ENCODE measurements at places on chromosomes 11 and 22.

- no peak for DNase-seq
Measured at GRCh38 chr11:43979571-43980219, 37.3 kb downstream of the C11orf96 start.

DNA sequence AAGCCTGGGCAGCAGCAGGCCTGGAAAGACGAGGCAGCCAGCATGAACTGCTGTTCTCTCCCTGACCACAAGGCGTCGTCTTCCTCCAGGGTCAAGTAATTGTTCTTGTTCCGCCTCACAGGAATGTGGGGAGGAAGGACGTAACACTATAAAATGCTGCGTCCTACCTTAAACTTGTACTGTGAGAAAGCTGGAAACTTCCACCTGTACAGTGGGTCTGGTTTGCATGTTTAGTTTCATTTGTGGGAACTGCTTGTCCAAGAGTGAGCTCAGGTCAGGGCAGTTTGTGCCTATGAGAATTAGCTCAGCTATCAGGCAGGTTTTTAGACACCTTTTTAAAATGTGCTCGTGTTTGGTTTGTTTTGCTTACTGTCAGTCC lies 55.2 kb downstream of the PANX1 start:
- peak; percentile 41 for DNase-seq

- no peak for DNase-seq
Measured at GRCh38 chr22:23772315-23772648, 367 bp upstream of the MMP11 start.

DNA sequence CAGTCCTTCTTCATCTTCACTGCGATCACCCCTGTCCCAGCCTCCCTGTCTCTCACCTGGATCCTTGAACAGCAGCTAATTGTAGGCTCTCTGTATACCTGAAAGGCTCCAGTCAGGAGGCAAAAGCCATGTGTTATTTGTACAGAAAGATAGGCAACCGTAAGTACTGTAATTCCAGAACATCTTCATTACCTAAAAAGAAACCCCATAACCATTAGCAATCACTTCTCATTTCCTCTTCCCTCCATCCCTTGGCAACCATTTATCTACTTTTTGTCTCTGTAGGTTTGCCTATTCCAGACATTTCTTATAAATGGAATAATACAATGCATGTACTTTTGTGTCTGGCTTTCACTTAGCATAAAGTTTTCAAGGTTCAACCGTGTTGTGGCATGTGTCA lies 17.8 kb downstream of the NAGA start:
- no peak for DNase-seq

DNA sequence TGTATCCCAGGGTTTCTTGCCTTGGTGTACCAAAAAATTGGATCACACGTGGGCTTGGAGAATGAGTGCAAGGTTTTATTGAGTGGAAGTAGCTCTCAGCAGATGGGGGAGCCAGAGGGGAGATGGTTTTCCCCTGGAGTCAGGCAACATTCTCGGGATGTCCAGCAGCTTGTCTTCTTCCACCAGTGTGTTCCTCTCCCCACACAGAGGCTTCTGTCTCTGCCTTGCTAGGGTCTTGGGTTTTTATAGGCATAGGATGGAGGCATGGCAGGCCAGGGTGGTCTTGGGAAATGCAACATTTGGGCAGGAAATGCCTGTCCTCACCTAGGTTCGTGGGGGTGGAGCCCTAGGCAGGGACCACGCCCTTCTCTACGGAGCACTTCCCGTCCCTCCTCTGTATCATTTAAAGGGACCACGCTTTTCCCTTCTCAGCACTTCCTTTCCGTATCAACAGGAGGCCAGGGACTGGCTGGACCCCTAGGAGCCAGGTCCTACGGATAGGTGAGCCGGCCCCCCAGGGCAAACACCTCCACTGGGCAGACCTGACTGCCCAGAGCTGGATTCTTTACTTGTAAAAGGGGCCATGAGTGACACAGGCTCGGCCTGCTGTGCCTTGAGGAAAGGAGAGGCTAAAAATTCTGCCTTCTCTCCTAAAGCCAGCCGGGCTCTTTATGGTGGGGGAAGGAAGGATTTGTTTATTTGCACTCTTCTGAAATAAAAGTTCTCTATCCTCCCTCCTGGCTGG lies 55.3 kb upstream of the CCDC188 start:
- DNase-seq, result peak; percentile 46

GRCh38 chr22:32043391-32043790 lies 330 bp downstream of the SLC5A1 start:
- DNase-seq, result no peak

GRCh38 chr11:43983221-43983810 lies 40.9 kb downstream of the C11orf96 start:
- DNase-seq, result no peak

DNA sequence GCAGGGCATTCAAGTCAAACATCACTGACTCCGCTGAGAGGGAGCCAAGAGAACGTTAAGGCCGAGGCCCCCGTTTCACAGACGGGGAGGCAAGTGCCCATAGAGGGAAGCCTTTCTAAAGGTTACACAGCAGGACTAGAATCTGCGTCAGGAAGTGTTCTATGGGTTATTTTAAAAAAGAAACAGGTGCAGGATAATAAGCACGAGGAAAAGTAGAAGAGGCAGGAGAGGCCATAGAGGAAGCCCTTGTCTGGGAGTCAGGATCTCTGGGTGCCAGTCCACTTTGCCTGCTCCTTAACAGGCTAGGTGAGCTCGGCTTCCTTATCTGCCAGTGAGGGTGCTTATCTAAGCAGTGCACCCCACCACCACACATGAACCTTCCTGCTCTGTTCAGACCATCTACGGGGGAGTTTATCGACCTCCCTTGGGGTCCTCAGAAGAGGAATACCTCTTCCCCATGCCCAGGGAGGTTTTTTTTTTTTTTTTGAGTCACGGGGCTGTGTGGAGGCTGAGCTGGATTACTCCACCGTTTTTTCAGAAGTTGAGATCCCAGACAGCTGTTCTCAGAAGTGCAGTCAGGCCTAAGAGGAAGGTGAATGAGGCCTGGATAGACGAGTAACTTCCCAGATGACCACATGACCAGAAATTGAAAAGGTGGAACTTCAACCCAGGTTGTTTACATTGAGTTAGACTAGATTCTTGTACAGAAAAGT lies 1.2 kb upstream of the FCHSD2 start:
- DNase-seq, result no peak

GRCh38 chr11:21545699-21546098 lies 647.2 kb upstream of the ANO5 start:
- DNase-seq, result no peak

GRCh38 chr11:72398058-72398758 lies 36.1 kb downstream of the CLPB start:
- no peak for DNase-seq

GRCh38 chr11:122258446-122259194 lies 142.6 kb upstream of the BLID start:
- no peak for DNase-seq

DNA sequence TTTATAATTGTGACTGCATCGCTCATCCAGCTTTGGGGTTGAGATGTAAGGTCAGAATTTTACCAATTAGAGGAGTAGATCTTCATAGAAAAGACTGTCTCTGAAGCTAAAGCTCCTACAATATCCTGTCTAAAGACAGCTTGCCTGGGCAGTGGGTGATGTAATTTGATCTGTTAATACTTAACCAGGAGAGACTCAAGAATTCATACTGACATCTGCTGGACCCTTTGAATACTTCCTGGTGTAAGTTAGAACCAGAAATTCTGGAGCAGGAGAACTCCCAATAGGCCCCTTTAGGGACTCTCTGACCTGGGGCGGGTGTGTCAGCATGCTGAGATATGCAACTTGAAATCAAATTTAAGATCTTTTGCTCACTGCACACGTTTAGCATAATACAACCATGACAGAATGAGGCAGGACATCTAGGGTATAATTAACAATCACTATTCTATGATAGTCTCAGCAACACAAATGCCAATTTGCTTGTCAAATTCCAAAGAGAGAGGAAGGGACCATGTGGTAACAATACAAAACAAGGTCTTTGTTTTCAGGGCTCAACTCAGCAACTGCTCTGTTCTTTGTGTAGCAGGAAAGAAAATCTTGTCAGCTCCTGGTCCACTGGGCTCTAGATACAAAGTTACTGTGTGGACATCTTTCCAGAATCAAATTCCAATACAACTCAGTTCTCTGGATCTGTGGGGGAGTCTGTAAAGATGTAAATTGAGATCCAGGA lies 143.9 kb downstream of the INSC start:
- no peak for DNase-seq

- no peak for DNase-seq
Measured at GRCh38 chr22:19890502-19891316, 36.0 kb upstream of the GNB1L start.

GRCh38 chr11:16841984-16842383 lies 103.5 kb downstream of the C11orf58 start:
- no peak for DNase-seq

GRCh38 chr11:5891216-5891800 lies 1.7 kb upstream of the OR52E5 start:
- no peak for DNase-seq

DNA sequence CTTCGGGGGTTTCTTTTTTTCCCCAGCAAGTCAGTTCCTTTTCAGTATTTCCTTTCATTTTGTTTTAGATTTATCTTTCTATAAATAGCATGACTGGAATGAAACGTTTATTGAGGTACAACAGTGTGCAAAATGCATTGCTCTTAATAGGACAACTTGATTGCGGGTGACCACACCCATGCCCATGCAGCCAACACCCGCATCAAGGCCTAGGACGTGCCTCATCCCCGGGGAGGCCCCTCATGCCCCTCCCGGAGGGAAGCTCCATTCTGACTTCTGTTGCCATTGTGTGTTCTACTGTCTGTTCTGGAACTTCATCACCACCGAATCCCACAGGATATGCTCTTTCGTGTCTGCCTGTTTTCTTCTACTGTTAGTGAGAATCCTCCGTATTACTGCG lies 82.2 kb downstream of the RPS6KA4 start:
- no peak for DNase-seq

GRCh38 chr22:25757686-25758085 lies 15.7 kb downstream of the MYO18B start:
- no peak for DNase-seq

DNA sequence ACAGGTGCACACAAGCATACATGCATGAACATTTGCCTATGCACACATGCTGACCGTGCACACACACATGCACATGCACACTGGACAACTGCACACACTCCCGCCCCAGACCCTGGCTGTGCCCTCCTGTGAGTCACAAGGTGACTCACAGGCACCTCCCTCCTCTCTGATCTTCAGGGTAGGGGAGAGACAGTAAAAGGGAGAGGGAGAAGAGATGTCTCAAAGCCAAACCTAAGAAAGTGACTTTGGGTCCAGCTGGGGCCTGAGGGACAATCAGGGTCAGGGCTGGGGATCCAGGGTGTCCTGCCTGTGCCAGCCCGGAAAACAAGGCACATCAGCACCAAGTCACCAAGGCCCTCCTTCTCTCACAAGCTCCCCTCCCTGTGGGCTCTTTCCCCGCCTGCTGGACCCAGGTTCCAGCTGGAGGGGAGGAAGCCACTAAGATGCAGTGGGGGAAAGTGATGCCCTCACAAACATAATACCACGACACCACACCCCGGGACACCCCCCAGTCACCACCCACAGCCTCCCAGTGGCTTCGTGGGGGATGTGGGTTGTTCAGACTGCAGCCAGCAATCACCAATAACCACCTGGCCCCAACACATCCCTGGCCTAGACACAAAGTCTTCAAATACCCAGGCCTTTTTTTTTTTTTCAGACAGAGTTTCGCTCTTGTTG lies 39.3 kb downstream of the PDGFB start:
- DNase-seq, result no peak

DNA sequence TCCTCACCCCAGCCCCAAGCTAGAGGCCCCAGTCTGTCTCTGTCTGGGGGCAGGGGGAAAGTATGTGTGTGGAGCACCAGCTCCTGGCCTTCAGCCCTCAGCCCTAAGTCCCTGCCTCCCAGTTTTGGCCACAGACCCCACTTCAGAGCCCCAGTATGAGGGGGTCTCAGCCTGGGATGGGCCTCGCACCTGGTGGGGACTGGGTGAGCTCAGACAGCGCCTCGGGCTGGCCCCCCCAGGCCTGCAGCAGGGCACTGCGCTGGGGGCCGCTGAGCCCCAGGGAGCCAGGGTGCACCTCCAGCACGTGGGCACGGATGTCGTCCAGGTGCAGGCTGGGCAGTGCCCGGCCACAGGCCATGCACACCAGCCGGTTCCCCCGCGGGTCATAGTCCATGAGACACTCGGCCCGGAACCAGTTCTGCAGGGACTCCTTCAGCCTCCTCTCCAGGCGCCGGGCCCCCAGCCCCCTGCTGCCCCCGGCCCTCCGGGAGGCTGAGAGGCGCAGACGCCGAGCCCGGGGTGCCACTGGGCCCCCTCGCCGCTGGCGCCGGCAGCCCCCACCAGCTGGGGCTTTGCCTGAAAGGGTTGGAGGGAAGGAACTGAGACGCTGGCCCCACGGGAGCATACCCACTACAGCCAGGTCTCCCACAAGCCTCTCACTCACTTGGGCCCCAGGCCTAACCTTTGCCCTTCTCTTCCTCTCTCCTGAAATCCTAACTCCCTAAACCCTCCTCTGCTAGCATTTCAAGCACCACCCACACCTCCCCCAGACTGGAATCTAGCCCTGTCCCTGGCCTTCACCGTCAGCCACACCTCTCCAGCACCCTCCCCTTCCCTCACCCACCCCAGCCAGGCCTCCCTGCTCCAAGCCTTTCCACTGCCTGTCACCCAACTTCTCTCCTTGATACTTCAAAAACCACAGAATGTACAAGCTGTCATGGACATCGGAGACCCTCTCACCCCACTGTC lies 3.6 kb downstream of the ZFTA start:
- no peak for DNase-seq

GRCh38 chr11:3890014-3890413 lies 34.5 kb downstream of the STIM1 start:
- no peak for DNase-seq

DNA sequence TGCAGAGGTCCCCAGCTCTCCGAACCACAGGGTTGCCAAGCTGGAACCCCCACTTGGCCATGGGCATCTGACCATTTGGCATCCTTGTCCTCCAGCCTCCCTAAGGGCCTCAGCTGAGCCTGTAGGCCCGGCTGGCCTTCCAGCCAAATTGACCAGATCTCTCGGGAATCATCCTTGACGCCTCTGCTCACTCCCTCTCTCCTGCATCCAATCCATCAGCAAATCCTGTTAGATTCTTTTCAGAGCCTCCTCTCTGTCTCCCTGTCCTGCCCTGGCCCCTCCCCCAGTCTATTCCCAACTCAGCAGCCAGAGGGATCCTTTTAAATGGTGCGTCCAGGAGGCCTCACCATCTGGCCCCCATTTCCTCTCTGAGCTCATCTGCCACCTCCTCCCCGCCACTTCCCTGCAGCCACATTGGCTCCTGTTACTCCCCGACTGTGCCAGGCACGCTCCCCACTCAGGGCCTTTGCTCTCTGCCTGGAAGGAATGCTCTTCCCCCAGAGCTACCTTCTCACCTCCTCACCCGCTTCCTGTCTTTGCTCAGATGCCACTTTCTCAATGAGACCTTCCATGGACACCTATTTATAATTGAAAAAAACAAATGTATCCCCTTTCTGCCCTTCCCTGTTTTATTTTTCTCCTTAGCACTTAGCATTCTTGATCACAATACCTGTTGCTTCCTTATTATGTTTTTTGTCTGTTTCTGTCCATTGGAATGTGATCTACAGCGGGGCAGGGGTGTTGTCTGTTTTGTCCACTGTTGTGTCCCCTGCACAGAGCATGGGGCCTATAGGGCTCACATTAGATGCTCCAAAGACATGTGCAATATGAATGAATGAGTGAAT lies 78.1 kb downstream of the NFAM1 start:
- DNase-seq, result no peak

- no peak for DNase-seq
Measured at GRCh38 chr22:29632672-29633071, 29.2 kb downstream of the NF2 start.

- no peak for DNase-seq
Measured at GRCh38 chr11:88345408-88345807, 7.9 kb upstream of the CTSC start.
